ENCODE measurements at places on chromosomes 2 and 18.

GRCh38 chr2:209762563-209762962, 9.1 kb upstream of the UNC80 start:
- DNase-seq = no peak

- DNase-seq = peak; percentile 35
Observed at GRCh38 chr2:221571551-221572218, 419 bp downstream of the EPHA4 start.

- no peak for DNase-seq
Observed at GRCh38 chr2:84459944-84460429, 907 bp upstream of the SUCLG1 start.

DNA sequence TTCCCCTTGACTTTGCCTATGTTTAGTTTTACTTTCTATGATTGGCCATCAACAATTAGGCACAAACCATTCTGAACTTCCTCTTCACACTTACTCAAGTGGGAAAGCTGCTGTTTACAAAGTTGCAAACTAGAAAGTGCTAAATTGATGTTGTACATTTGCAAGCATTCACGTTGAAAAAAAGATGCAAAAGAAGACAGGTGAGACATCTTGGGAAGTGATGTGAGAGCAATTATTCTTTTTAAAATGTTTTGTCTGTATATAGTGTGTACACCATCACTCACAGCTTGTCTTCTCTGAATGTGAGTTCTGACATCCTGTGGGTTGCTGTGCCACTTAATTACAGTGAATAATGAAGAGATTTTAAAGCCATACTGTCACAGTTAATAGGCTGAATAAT, 874.1 kb upstream of the LRATD1 start:
- DNase-seq = no peak

GRCh38 chr2:16561676-16562075, 104.0 kb downstream of the CYRIA start:
- DNase-seq = no peak

DNA sequence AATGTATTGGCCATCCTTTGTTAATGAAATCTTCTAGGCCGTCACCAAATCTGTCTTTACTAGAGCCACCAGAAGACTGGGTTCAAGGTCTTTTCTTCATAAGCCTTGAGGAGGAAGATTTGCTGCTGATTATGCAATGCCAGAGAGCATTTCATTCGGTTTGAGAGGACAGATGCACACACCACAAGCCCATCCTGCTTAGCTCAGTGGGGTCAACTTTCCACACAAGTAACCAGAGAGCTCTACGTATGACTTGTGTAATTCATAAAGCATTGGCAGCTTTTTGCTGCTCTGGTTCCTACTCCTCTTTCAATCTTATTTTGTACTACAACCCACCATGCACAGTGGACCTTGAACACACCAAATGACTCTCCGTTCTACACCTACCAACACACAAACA, 106.9 kb downstream of the OSR1 start:
- no peak for DNase-seq

- no peak for DNase-seq
Observed at GRCh38 chr2:152598975-152599759, 118.1 kb downstream of the PRPF40A start.

GRCh38 chr2:29253026-29253425, 137.8 kb downstream of the CLIP4 start:
- no peak for DNase-seq

GRCh38 chr2:212929116-212929515, 222.3 kb downstream of the IKZF2 start:
- DNase-seq = no peak

GRCh38 chr18:28127228-28127627, 49.7 kb downstream of the CDH2 start:
- no peak for DNase-seq

- DNase-seq = no peak
Observed at GRCh38 chr2:118971245-118972122, 29.5 kb downstream of the MARCO start.

- no peak for DNase-seq
Observed at GRCh38 chr2:179253226-179253625, 11.4 kb downstream of the SESTD1 start.

GRCh38 chr2:85266146-85267041, 61.4 kb downstream of the TGOLN2 start:
- peak; percentile 42 for DNase-seq

DNA sequence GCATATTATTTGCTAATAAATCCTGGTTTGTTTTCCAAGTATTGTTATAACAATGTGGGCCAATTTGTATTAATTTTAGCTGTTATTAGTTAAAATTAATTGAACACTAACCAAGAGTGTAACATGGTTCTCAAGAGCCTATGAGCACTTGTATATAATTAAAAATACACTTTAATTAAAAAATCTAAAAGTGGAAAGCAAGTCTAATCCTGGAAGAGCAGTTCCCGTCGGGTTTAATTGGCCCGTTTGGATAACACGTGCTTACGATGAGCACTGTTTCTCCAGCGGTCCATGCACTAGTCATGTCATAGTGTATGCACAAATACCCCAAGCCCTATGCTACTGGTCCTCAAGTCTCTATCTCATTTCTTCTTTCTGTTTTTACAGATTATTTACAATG, 49.0 kb downstream of the DCDC2C start:
- DNase-seq = no peak

- DNase-seq = peak; percentile 22
Observed at GRCh38 chr2:96801786-96802595, 14.1 kb upstream of the CNNM3 start.

GRCh38 chr18:55252901-55253300, 293.6 kb upstream of the CCDC68 start:
- no peak for DNase-seq

- DNase-seq = no peak
Observed at GRCh38 chr2:224969095-224969494, 73.2 kb downstream of the DOCK10 start.

DNA sequence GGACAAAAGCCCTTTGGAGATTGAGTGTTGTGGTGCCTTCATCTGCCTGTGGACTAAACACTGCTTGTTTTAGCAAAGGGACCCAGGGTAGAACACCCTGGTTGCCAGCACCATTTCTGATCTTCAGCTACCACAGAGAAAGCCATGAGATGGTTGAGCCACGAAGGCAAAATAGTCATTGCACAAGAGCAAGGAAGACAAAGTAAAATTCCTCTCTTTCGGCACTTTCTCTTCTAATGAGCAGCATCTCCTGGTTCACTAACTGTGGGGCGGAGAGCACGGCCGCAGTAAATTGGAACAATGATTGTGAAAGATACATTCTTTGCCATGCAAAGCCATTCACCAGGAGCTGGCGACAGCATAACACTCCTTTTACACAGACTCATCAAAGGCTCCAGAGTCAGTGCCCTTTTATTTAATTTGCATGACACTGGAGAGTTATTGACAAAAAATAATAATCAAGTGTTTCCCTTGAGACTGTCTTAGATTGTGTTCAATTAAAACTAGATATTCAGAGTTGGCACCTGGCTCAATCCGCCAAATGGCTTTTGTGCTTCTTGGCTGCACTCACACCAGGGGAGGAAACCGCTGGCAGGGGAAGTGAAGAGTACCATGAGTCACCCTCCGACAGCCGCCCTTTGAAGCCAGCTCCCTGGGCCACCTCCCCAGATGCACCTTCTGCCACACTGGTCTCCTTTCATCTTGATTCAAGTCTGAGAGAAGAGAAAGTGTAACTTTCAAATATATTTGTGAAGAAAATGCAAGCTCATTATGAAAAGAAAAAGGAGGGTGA, 100.5 kb upstream of the MEIS1 start:
- no peak for DNase-seq

DNA sequence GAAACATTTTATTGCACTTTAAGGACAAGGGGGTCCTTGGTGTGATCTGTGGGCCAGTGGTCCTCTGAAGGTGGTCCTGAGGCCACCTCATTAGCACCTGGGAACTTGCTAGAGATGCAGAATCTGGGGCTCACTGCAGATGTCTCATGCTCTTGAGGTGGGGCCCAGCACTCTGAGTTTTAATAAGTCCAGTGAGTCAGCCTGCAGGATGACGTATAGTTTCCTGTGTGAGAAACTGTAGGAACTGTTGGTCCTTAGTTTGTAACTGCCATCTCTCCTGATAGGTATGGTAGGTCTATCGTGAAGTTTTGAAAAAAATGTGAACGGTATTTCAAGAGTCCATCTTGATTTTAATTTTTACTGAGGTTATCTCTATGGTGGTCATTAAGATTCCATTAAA, 2.8 kb downstream of the TRPM8 start:
- no peak for DNase-seq

- DNase-seq = no peak
Observed at GRCh38 chr2:203660465-203660864, 46.0 kb upstream of the CD28 start.

DNA sequence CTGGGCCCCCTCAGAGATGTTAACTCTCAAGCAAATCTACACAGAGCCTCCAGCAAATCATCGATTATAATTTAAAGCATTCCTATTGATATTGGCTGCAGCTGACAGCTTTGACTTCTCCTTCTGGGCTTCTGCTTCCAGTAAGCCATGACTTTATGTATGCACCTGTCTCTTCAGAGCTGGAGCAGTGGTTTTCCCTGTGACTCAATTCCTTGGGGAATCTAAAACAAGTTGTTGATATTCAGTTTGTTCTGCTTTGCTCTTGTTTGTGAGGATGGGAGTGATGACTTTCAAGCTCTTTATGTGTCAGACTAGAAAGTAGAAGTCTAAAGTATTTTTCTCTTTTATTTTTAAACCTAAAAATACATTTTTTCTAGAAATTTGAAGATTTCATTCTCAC, 45.1 kb upstream of the TNP1 start:
- no peak for DNase-seq

DNA sequence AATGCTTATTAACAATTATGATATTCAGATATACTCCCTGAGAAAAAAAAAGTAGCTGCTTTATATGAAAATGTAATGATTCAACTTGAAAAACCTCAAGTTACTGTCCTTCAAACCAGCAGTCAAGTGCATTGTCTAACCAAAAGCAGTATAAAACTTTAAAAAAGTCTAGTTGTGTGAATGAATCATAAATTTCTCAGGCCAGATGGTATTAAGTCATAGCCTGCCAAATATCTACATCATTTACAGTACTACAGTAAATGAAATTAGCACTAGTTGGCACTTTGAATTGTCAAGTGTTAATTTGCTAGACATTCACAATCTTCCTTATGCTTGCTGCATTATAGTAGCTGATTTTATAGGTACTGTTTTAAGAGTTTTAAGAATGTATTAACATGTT, 85.9 kb downstream of the CBLN2 start:
- DNase-seq = no peak

DNA sequence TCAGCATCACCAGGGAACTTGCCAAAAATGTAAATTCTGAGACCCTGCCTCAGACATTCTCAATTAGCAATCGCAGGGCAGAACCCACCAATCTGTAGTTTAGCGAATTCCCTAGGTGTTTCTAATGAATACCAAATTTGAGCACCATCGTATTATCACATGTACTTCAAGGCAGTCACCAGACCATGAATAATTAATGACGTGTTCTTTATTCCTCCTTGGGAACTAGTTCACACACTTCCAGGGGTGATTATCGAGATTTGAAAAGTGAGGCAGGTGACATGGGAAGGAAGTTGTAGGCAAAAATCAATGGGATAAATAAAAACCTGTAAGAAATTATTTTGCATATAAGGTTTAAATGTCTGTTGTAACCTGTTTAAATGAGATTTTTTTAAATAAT, 102.5 kb upstream of the CRIM1 start:
- no peak for DNase-seq

DNA sequence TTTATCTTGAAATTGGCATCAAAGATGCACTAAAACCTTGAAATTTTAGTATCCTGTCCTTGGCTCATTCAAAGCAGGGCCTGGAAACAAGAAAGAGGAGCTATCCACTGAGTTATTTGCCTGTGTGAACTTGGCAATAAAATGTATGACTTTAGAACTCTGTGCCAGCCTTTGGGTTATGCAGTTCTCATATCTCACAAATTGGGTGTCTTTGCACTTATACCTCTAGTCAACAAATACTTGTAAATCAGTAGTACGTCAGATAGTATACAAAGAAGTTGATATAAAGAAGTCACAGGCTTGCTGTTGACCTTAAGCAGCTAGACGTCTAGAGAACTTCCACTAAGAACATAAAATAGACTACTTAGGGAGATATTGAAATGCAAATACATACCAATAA, 1331.9 kb downstream of the DPP10 start:
- no peak for DNase-seq

- no peak for DNase-seq
Observed at GRCh38 chr18:46378864-46379207, 274.7 kb downstream of the HAUS1 start.

GRCh38 chr2:24739354-24740025, 53.7 kb downstream of the PTRHD1 start:
- no peak for DNase-seq

- peak; percentile 70 for DNase-seq
Observed at GRCh38 chr2:113175042-113175628, 1.4 kb downstream of the PSD4 start.

- DNase-seq = no peak
Observed at GRCh38 chr2:25697559-25698341, 24.4 kb upstream of the DTNB start.

- no peak for DNase-seq
Observed at GRCh38 chr2:209236377-209236776, 187.5 kb upstream of the MAP2 start.

DNA sequence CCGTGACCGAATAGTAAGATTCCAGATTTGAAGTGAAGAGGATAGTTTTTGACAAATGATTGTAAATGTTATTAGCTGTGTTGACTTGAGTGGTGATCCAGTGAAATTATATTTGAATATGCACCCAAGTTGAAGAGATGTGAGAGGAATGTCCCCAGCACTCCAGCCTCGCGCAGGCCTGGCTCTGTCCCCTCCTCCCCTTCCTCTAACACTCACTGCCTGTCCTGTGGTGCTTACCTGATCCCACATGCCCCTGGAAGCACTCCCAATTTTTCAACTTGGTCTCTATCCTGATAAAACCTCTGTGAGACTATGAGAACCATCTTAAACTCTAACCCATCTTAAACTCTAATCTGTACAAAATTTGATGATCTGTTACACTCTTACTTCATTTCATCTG, 154.7 kb upstream of the LRP1B start:
- DNase-seq = no peak

GRCh38 chr18:9731380-9731779, 23.3 kb downstream of the RAB31 start:
- no peak for DNase-seq

- no peak for DNase-seq
Observed at GRCh38 chr2:12796657-12797056, 79.9 kb downstream of the TRIB2 start.

- no peak for DNase-seq
Observed at GRCh38 chr2:64779117-64779690, 125.5 kb upstream of the SERTAD2 start.

- DNase-seq = no peak
Observed at GRCh38 chr18:57249179-57249578, 102.3 kb downstream of the BOD1L2 start.
